Heart left ventricle (tissue), 16 donors: ENCODE measurements at places on chromosomes 7 and 10. TPM values are rescaled to one million over a fixed set of nuclear protein-coding genes. Genes with fewer than 3 reads are reported as not detected.
A peak's percentile ranks its signal among the peaks of the same experiment; 100 is the strongest.

- DNase-seq = no peak
These were observed 30.7 kb upstream of the ADCY1 start for GRCh38 chr7:45543473-45543872.

The CCZ1 gene
- 24.0 TPM for polyA plus RNA-seq

DNA sequence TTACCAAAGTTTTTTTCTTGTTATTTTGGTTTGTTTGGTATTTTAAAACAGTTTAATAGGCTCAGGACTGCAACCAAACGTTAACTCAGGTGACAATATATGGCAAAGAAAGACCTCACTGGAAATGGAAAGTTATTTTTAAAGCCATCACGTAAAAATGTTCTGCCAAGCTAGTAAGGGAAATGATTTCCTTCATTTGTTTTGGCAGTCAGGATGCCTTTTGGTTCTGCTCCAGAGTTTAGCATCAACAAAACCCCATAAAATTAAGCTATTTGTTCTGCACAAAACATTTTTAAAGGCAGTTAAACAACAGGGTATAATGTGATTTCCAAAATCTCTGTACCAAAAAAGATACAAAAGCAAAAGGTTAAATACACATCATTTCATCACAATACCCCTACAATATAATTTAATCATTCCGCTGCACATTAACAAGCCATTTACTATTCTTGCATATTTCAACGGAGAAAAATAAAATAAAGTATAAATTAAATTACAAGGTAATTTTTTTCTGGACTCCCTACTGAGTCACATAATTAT lies 172.4 kb downstream of the SEMA3E start:
- DNase-seq = no peak

GRCh38 chr10:49055221-49055849 lies 60.0 kb downstream of the VSTM4 start:
- DNase-seq = no peak

DNA sequence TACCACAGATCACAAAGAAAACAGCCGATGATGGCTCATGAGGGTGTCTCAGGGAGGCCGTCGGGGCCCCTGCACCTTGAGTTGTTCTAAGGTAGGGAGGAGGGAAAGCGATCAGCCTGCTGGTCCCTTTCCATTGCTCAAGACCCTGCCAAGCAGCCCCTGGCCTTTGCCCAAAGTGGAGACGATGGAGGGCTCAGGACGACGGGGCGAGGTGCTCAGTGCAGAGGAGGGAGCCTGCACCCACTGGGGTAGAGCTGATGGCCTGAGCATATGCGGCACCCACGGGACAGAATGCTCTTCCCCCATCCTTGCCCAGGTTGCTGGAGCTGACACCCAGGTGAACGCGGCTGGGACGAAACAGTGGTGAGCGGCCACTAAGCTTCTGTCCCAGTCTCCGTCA lies 58.3 kb upstream of the FAM20C start:
- no peak for DNase-seq

- DNase-seq = no peak
These were observed 13.2 kb upstream of the GDF10 start for GRCh38 chr10:47286591-47287315.

DNA sequence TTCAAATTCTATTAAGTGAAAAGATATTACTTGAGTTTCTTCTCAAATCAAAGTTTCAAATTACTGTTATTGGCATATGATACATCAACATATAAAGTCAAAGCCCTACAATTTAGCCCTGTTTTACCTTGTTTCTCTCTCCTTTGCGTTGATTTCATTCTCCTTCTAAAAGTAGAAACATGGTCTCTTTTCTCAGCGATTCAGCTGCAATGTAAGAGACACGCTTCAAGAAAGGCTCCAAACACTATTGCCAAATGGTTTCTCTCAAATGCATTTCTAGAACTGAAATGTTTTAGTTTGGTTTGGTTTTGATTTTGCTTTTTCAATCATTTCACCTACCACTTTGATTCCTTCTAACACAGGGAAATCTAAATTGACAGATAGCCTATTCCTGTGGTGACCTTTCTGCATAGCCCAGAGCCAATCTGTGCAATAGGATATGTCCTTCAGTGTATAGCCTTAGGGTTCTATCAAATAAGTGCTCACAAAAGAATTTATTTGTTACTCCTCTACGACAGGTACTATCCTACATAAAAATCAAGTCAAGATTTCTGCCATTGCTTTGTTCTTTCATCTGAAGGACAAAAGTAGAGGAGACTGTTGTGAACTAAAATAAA lies 47.3 kb downstream of the CTNNA3 start:
- no peak for DNase-seq

The PON3 gene
- 0.80 TPM for polyA plus RNA-seq

The CDH23 gene
- 1.9 TPM for polyA plus RNA-seq

The SPDYE16 gene
- 0.08 TPM for polyA plus RNA-seq

DNA sequence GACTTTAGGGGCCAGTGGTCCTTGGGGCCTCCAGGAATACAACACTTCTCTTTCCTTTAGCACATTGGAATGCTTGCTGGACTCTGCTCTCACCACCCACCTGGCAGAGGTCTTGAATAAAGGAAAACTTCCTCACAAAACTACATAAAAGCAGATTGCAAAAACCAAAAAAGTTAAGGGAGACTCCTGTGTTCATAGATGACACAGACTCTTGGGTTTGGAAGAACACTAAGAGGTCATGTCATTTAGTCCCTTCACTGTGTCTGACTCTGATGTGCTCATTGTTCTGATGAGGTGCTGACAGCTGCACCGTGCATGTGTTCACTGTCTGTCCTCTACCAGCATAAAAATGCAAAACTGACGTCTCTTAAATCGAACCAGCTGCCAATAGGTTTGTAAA lies 11.4 kb downstream of the BLNK start:
- peak; percentile 43 for DNase-seq

DNA sequence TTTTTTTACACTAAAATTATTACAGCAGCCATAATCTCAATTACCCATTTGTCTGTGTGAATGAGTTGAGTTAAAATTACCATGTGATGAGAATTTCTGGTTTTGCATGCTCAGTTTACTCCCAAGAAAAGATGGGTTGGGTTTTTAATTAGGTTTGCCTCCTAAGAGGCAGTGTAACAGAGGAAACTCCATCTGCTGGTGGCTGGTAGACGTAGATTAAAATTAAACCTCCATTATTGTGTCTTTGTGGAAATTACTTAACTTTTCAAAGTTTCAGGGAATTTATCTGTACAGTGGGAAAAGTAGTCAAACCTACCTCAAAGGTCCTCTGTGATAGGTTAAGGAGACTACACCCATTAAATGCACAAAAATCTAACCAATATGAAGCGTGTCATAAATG lies 954.2 kb downstream of the PCDH15 start:
- DNase-seq = no peak

- no peak for DNase-seq
These were observed 242.5 kb downstream of the RPS24 start for GRCh38 chr10:78276139-78276538.

The NUTM2A gene
- 3.8 TPM for polyA plus RNA-seq

DNA sequence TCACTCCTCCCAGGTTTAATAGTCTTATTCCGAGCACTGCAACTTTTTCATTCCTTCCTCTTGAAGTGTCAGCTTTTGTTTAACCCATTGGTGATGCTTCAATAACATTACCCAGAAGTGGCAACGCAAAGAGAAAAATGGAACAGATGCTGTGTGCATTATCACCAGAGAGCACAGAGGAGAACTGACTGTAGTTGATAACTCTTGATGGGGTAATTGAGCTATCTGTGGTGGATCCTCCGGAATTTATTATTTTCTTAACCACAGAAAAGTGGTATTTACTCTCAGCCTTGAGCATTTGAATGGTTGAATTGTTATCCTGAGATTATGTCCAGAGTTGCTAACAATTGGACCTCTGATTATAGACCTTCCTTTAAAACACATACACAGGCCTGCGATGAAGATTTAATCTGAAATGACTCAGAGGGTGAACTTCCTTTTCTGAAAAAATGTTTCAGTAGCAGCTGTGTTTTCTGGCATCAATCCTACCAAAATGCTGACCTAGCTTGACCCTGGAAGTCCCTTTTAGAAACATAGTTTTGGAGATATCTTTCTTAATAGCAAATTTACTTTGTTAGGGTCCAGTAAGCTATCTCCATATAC lies 1584.4 kb upstream of the LRRTM3 start:
- no peak for DNase-seq

DNA sequence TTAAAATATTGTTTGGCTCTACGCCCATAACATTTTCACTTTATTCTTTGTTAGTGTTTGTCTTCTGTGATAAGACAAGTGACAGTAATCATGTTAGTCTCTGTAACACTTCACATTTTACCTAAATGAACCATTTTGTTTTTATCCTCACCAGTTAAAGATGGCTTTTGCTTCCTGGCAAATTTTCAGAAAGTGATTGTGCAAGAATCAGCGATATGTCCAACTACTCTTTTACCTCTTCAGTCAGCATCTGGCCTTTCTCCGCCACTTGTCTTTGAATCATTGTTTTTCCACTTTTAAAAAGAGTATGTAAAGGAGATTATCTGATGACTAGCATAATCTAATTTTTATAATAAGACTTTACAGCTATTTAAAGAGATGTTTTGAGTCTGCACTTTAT lies 3.5 kb downstream of the DGKB start:
- no peak for DNase-seq

DNA sequence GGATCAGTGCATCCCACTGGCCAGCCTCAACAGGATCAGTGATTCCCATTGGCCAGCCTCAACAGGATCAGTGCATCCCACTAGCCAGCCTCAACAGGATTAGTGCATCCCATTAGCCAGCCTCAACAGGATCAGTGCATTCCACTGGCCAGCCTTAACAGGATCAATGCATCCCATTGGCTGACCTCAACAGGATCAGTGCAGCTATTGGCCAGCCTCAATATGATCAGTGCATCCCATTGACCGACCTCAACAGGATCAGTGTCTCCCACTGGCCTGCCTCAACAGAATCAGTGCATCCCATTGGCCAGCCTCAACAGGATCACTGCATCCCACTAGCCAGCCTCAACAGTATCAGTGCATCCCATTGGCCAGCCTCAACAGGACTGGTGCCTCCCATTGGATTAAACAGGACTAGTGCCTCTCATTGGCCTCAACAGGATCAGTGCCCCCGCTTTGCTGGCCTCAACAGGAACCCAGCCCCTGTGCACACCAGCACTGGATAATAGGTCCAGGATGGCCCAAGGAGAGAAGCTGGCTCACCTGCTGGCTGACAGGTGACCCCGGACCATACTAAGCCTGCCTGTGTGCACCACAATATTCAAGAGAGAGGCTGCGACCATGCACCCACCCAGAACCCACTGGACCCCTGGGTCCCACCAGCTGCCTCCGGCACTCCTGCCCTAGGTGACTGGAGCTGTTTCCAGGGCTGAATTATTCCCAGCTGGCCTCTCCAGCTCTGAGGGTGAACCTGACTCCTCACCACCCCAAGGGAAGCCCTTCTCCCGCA lies 59.9 kb downstream of the PDGFA start:
- DNase-seq = no peak

- no peak for DNase-seq
These were observed 1153.3 kb downstream of the SORCS1 start for GRCh38 chr10:106011250-106011649.

GRCh38 chr7:155418304-155418703 lies 39.6 kb upstream of the EN2 start:
- DNase-seq = no peak

The MMD2 gene
- polyA plus RNA-seq = not detected

The GOLGA7B gene
- polyA plus RNA-seq = 0.19 TPM

DNA sequence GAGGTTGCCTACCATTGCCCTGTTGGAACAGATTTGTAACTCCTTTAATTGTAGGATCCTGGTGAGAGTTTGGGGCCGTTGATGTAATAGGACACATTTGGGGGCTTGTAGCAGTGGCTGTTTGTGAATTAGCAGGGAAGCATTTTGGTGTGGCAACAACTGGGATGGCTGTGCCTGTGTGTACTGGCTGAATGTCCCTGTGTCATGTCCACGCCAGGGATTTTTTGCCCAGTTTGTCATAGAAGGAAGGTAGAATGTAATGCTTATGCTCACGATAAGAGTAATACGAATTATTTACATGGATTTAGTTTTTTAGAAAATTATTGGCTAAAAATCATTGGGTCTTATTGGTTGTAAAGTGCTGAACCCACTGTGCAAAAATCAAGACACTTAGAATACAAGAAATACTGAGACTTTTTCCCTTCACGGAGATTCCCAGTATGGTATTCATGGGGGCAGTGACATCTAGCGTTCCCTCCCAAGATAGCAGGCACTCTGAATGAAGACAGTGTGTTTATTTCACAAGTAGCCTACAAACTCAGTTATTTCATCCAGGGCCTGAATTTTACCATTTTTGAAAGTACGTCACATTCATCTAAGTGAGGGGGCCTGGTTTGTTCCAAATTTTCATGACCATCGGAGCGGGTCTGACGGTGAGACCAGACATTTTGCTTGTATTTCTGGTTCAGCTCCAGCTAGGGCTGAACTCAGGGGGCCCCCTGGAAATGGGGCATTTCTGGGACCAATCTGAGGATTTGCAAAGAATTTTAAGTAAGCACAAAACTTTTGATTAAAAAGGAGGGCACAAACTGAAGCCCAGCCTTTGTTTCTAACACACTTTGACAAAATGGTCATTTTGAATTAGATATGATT lies 74.7 kb downstream of the CACNB2 start:
- DNase-seq = no peak

GRCh38 chr7:73734619-73735527 lies 3.7 kb downstream of the ABHD11 start:
- DNase-seq = peak; percentile 81

DNA sequence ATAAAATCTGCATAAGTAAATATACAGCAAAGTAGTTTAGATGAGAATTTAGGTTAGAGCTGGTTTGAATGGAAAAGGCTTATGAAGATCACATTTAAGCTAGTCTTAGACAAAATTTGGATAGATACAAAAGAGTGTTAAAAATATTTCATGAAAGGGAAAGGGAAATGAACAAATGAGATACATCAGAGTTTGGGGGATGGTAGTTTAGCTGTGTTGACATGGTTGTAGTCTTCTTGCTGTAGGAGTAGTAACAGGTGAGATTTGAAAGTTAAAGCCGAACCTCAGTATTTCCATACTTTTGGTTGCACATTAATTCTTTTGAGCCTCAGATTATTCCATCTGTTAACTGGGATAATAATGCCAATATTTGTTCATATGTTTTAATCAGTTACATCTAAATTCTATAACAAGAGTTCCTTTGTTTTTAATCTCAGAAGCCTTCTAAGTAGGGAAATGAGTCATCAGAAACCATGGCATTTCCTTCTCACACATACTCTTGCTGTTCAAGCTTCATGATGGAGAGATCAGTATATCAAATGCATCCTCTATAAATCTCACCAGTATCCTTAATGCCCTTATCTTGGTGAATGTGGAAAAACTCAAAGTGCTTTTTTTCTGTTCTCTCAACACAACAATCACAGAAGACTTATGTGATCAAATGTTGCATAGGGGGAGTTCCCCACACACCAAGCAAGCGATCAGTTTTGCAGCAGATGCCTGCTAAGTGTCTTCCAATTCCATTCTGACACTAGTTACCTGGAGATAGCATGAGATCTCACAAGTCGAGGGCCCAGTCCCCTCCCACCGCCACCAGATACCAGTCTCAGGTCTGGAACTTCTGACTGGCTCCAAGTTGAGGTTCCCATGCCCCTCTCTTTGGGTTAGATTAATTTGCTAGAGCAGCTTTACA lies 84.7 kb downstream of the MAPK8 start:
- DNase-seq = no peak

GRCh38 chr10:114370199-114370598 lies 34.1 kb downstream of the AFAP1L2 start:
- no peak for DNase-seq
